Smooth muscle cell of the umbilical artery (primary cell): ENCODE measurements at places on chromosomes 5 and 9. TPM values are rescaled to one million over a fixed set of nuclear protein-coding genes. Genes with fewer than 3 reads are reported as not detected.

Gene TOR2A
- 1.8 and 4.1 TPM in 2 replicates for total RNA-seq

Gene PCA3
- total RNA-seq, result not detected in 2 replicates

Gene S1PR3
- 11.9 and 12.5 TPM in 2 replicates for total RNA-seq

Gene TDRD7
- total RNA-seq, result 8.3 and 9.2 TPM in 2 replicates

Gene CNTNAP3
- total RNA-seq, result 0.30 and 3.6 TPM in 2 replicates
